Hypothalamus (tissue), 51 donors: ENCODE measurements at places on chromosomes 3 and 15.

- DNase-seq, result no peak
Measured at GRCh38 chr15:55778932-55779331, 36.0 kb upstream of the PRTG start.

GRCh38 chr3:150913133-150913922 lies 8.1 kb upstream of the MINDY4B start:
- no peak for DNase-seq

DNA sequence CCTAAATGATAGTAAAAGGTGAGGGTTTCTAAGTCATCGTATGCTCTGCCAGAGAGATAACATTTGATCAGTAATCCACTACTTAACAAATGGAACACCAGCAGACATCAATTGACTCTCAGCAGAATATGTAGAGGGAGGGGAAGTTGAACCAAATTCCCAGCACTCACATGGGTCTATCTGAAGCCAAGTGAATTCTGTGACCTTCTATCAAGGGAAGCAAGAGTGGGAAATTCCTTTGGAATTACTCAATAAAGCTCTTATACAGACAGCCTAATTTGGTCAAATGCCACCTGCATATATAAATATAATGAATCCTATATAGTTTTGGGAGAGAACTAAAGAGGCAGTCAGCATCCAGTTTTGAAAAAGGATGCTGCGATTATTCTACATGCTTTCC lies 15.8 kb upstream of the KCNMB2 start:
- no peak for DNase-seq

DNA sequence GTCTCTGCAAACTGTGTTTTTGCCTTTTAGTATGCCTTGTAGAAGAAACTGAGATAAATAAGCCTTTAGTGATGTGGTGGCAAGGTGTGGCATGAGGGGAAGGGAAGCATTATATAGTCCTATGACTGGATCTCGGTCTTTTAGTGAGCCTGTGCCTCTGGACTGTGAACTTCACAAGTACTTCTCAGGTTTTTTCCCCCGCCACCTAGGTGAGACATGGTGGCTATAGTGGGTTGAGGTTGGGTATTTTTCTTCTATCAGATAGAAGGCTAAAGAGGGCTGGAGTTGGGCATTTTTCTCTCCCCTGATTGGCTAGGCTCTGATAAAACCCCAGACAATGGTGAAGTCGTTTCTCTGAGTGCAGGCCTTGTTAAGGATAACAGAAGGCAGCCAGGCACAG lies 38.7 kb upstream of the ZFAND6 start:
- no peak for DNase-seq

GRCh38 chr15:26806151-26806550 lies 33.3 kb upstream of the GABRB3 start:
- DNase-seq, result no peak

DNA sequence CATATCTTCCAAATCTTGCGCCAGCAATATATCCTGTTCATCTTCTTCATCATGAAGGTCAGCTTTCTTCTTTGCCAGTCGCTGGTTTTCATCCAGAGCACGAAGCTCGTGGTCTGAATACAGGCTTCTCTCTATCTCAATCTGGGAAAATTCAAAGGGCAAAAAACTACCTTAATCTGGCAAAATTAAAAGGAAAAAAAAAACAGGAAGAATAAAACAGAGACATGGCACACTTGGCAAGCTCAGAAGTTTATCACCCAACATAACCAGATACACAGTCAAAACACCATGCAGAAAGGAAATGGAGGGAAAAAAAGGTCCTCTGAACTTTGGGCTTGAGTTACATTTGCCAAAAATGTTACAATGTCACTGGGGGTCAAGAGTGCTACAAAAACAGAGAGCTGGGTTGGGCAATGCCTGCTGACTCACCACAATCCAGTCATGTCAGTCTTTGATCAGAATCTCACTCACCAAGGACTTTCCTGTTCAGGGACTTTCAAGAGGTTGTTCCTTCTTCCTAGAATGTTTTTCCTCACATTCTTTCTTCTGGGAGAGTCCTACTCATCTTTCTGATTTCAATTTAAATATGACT lies 1.5 kb downstream of the MRPL46 start:
- no peak for DNase-seq

GRCh38 chr15:85587707-85588411 lies 206.9 kb downstream of the KLHL25 start:
- no peak for DNase-seq

DNA sequence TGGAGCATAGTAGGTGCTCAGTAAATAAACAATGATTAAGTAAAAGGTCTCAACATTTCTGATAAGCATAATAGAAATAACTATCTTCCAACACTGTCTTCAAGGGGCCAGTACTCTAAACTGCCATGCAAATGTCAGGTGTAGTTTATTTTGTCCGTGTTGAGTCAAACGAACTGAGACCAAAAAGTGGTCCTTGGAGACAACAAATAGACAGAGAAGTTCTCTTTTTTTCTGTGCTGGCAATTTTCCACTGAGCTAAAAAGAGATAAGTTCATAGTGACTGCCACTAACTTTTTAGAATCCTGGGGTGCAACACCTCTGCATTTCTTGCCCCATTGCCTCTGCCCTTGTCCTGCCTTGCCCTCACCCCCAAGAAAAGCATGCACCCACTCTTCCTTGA lies 14.7 kb upstream of the MBNL1 start:
- DNase-seq, result no peak

- no peak for DNase-seq
Measured at GRCh38 chr3:49104052-49104426, 518 bp downstream of the QARS1 start.

DNA sequence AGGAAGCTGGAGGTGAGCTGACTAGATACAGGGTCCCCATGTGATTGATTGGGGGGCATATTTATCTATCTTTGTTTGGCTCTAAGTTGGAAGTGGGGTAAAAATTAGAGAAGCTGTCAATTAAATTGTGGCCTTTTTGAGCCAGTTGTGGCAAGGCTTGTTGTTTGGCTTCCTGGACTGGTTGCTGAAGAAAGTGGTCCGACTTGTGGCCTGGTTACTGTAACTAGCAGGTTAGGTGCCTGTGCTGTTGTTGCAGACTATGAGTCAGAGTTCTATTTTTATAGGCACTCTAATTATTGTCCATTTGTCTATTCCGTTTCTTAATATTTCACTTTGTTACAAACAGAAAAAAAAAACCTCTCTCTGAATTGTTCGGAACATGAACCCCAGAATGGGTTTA lies 129.1 kb upstream of the CNTN6 start:
- DNase-seq, result no peak

GRCh38 chr15:97909291-97909891 lies 51.1 kb upstream of the ARRDC4 start:
- peak; percentile 58 for DNase-seq

DNA sequence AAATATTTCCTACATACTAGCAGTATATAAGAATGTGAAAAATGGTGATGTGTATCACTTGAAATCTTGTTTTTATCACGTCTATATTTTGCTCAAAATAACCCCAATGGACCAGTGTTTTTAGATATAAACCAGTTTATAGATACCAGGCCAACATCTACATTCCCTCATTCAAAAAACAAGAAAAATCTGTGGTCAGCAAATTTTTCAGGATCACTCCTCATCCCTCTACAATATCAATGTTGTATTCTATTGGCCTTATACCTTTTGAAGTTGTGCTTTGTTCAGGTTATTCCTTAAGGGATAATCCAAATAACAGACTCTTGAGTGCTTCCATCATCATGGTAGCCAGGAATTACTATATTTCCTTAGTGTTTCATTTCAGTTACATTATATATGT lies 332.9 kb upstream of the ARRDC4 start:
- no peak for DNase-seq

DNA sequence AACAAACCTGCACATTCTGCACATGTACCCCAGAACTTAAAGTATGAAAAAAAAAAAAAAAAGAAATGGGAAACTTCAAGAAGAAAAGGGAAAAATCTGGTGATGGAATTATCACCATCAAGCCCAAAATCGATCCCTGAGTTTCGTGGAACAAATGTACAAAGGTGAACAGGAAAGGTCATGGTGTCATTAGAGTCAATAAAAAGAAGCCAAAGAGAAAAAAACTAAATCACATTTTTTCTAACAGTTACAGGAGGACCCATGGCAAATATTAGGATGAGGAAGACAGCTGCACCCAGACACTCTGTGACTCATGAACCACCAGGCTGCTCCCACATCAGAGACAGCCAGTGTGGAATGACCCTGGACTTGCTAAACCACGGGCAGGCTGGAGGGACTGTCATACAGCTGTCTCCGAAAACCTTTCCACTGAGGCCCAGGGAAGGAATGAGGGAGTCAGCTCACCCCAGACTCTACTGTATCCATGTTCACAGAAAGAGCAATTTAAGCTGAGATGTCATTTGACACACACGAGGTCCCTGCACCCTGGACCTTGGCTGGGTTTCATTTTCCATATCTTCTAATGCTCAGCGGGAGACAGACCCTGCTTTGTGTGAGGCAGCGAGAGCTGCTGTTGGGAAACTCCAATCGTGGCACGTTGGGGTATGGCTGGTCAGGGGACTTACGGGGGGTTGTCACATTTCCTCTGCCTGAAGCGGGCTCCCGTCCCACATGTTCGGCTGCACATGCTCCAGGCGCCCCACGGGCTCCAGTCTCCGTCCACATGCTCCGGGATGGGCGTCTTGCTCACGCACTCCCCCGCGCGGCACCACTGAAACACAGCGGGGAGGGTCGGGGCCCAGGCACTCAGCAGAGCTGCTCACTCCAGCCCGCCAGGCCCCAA lies 210.2 kb downstream of the ADAMTS17 start:
- no peak for DNase-seq

DNA sequence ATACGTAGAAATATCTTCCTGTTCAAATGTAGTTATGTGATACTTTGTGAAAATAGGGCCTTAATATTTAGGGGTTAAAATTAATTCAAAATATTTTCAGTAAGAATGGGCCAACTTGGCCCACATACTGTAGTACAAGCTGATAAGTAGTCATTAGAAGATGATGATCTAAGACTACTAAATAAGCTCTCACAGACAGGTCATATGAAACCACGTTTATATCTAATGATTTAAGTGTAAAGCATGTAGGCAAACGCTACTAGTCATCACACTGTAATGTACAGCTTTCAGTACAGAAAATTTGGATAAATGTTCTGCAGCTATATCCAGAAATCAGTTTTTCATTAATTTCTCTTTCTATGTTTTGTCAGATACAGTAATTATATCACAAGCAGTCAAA lies 228.6 kb downstream of the UBE2E2 start:
- DNase-seq, result no peak

DNA sequence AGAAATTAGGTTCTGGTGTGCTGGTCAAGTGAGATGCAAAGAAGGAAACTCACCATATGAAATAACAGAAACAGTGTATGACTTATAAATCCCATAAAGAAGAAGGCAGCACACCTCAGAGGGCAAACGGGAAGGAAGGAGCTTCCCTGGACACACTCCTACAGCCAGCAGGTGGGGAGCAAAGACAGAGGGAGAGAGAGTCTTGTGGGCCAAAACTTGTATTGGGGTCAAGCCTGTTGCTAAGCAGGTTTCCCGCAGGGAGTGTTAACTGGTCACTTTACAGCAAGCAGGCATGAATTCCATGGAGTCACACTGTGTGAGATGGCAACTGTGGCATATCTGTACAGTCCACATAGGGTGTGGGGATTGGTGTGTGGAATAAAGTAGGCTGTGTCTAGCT lies 222.9 kb upstream of the NDN start:
- DNase-seq, result no peak

GRCh38 chr3:154758109-154758868 lies 321.8 kb upstream of the MME start:
- no peak for DNase-seq

DNA sequence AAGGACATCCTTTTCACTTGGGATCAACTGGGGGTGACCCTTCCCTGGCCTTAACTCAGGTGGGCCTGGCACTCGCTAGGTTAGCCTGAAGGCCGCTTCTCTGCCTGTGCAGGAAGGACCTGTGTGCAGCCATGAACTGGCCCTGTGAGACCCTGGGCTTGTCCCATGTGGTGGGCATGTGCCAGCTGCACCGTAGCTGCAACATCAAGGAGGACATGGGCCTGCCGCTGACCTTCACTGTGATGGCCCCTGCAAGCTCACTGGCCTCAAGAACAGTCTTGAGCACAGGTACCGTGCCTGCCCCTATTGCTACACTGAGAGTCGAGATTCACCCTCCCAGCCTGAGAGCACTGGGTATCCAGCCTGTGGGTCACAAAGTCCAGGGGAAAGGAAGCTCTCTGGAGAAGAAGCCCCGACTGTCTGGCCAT lies 43.0 kb downstream of the SAXO2 start:
- DNase-seq, result no peak

- no peak for DNase-seq
Measured at GRCh38 chr3:164417955-164418354, 660.3 kb downstream of the SI start.

DNA sequence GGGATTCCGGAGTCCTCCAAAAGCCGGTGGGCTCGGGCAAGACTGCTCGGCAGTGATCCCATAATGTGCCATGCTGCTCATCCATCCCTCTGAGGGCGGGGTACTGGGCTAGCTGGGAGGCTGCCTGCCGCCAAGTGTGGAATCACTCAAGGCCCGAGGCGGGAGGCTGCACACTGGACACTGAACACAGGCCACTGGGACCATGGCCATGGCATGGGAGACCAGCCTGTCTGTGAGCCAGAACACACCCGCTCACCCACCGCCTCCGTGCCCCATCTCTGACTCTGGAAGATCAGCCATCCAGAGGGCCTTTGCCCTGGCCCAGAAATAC lies 1.4 kb downstream of the C3orf22 start:
- no peak for DNase-seq
